Uterus (tissue), 4 donors: ENCODE measurements at places on chromosomes 4 and X.

DNA sequence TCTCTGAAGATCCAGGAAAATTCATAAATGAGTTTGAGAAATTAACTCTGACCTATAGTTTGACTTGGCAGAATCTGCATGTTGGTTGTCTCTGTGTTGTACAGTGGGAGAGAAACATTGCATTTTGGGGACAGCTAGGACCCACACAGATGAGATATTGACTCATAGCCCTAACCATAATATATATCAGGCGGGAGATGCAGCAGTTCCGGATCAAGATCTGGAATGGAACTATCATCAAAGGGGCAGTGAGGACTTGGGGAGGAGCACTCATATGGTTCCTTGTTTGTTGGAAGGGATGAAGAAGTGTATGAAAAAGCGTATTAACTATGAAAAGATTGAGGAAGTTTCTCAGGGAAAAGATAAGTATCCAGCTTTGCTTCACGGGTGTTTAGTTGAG lies 14.0 kb downstream of the CXCL2 start:
- H3K4me3 ChIP-seq: no peak overlapping the region
- no peaks in the 10 kb centered on the region for H3K4me1 ChIP-seq
- H3K27me3 ChIP-seq: no peaks in the 10 kb centered on the region
- no peaks in the 10 kb centered on the region for H3K36me3 ChIP-seq
- no peak for DNase-seq

DNA sequence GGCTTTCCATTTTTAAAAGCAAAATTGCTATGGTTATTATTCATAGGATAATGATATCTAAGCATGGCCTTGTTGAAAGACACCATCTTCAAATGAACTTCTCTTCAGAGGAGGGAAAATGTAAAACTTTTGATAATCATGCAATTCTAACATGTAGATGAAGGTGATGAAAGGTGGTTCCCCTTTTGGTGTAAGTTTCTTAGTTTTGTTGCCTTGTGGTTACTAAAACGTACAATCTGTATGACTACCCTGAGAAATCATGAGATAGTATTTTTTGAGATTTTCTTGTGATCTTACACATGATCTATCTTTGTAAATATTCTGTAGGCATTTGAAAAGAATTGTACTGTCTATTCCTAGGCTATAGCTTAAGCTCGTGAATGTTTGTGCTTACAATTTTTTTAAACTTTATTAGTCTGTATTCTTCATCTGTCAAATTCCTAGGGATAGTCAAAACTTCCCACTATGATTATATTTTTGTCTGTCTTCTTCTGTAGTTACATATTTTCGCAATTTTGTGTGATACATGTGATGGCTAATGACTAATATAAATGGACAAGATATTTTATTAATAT lies 47.5 kb downstream of the PTPN13 start:
- no peak for DNase-seq
- no peak overlapping the region for H3K27ac ChIP-seq
- H3K27me3 ChIP-seq: no peaks in the 10 kb centered on the region

GRCh38 chr4:45102716-45103115 lies 376.4 kb upstream of the GNPDA2 start:
- DNase-seq: no peak
- no peak overlapping the region for H3K27ac ChIP-seq
- H3K4me3 ChIP-seq: no peak overlapping the region
- H3K4me1 ChIP-seq: no peaks in the 10 kb centered on the region
- H3K36me3 ChIP-seq: no peaks in the 10 kb centered on the region

GRCh38 chrX:114162068-114162735 lies 421.7 kb upstream of the HTR2C start:
- no peak overlapping the region for H3K4me3 ChIP-seq
- peaks cover 18% of the 10 kb centered on the region for H3K27me3 ChIP-seq
- no peaks in the 10 kb centered on the region for H3K36me3 ChIP-seq
- DNase-seq: no peak
- H3K27ac ChIP-seq: no peak overlapping the region

DNA sequence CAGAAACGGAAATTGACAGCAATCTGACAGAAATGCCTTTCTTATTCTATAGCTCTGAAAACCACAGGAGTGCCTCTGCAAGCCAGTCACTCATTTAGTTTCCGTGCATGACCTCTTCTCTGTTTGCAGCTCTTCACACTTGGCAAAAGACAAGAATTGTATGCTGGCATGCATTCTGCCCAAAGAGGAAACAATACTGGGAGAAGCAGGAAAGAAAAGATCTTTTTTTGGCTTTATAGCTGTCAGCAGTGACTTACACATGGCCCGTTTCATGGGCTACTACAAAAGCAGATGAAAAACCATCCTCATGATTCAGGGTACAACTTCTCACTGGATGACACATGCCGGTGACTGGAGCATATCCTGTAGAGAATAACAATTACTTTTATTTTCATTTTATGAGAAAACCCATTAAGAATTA lies 249.4 kb downstream of the ADAMTS3 start:
- no peak overlapping the region for H3K27ac ChIP-seq
- no peaks in the 10 kb centered on the region for H3K4me1 ChIP-seq
- H3K27me3 ChIP-seq: no peaks in the 10 kb centered on the region
- no peak overlapping the region for H3K4me3 ChIP-seq
- H3K36me3 ChIP-seq: no peaks in the 10 kb centered on the region

GRCh38 chr4:172517391-172517790 lies 651.2 kb upstream of the GALNT7 start:
- H3K27me3 ChIP-seq: no peaks in the 10 kb centered on the region
- H3K27ac ChIP-seq: no peak overlapping the region
- DNase-seq: no peak
- no peaks in the 10 kb centered on the region for H3K4me1 ChIP-seq
- H3K4me3 ChIP-seq: no peak overlapping the region

DNA sequence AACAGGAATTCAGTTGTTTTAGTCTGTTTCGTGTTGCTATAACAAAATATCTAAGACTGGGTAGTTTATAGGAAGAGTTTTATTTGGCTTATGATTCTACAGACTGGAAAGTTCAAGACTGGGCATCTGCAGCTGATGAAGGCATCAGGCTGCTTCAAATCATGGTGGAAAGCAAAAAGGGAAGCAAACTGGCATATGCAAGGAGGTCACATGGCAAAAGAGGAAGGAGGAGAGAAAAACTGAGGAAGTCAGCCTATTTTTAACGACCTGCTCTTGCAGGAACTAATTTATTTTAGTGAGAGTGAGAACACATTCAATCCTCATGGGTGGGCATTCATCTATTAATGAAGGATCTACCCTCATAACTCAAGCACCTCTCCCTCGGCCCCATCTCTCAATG lies 363.1 kb upstream of the HS3ST1 start:
- no peak for DNase-seq
- no peaks in the 10 kb centered on the region for H3K4me1 ChIP-seq
- no peak overlapping the region for H3K4me3 ChIP-seq
- H3K27ac ChIP-seq: no peak overlapping the region
